ENCODE measurements at places on chromosomes 2 and 18.

GRCh38 chr2:149200109-149200520 lies 130.3 kb upstream of the LYPD6 start:
- peak; percentile 6 for DNase-seq

GRCh38 chr18:76502551-76502950 lies 7.5 kb upstream of the ZNF516 start:
- no peak for DNase-seq

GRCh38 chr2:176652300-176653182 lies 383.3 kb downstream of the MTX2 start:
- DNase-seq = peak; percentile 74

DNA sequence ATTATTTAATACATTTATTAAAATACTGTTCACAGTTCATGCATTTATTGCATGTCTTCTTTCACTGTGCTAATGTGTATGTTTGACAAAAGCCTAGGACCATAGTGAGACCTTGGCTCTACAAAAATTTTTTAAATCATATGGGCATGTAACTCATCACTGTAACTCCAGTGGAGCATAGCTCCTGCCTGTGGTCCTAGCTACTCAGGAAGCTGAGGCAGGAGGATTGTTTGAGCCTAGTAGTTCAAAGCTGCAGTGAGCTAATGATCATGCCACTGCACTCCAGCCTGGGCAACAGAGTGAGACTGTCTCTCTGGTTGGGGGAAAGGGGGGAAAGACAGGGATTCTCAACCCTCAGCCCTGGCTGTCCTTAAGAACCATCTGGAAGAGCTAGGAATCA lies 137.8 kb downstream of the PRKCE start:
- no peak for DNase-seq

GRCh38 chr2:150041722-150042425 lies 445.6 kb downstream of the RND3 start:
- peak; percentile 42 for DNase-seq

DNA sequence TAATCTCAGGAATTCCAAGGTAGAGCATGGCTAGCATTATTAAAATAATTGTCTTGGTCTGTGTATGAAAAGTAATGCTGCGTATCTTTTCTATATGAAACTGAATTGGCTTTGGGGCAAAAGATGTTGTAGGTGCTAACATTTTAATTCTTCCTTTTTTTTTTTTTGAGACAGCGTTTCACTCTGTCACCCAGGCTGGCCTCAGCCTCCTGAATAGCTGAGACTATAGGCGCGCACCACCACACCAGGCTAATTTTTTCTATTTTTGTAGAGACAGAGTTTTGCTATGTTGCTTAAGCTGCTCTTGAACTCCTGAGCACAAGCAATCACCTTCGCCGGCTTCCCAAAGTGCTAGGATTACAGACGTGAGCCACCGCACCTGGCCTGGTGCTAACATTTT lies 172.6 kb upstream of the STON1 start:
- DNase-seq = no peak

DNA sequence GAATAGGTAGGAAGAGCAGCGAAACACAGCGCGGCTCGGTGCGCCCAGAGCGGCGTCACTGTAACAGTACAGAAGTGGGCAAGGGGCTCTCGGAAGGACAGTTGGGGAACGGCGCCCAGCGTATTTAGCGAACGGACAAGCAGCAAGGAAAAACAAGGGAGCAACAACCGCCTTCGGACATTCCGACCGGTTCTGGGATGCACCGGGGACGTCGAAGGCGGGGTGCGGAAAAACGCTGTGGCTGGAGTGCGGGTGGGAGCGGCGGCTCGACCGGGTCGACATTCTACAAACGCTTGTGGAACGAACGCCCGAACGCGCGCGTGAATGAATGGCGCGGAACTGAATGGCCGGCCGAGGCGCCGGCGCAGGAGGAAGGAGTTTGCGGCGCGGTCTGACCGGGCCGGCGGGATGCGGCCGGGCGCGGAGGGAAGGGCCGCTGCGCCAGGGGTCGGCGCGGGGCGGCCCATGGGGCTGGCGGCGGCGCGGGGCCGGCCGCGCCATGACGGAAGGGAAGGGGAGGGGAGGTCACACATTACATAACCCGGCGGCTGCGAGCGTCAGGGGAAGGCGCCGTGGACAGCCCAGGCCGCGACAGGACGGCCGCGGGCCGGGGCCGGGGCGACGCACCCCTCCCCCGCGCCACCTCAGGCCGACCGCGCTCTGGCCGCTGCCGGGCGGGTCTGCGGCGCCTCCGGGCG lies 605 bp downstream of the REV1 start:
- DNase-seq = peak; percentile 41

DNA sequence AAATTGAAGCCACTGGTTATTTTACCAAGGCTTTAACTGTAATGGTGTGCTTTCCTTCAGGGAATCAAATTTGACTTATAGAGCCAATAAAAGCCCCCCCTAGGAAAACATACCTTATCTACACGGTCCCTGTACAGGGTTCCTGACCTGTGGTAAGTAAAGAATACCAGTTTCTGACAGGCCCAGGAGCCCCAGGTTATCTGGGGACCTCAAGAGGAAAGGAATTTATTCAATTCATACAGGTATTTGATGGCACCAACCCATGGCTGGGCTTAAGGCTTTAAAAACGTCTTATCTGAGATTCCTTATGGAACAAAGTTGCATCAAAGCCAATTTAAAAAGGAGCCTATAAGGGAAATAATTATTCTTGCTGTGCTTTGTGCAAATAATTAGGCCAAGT lies 7.0 kb upstream of the RPIA start:
- DNase-seq = no peak

DNA sequence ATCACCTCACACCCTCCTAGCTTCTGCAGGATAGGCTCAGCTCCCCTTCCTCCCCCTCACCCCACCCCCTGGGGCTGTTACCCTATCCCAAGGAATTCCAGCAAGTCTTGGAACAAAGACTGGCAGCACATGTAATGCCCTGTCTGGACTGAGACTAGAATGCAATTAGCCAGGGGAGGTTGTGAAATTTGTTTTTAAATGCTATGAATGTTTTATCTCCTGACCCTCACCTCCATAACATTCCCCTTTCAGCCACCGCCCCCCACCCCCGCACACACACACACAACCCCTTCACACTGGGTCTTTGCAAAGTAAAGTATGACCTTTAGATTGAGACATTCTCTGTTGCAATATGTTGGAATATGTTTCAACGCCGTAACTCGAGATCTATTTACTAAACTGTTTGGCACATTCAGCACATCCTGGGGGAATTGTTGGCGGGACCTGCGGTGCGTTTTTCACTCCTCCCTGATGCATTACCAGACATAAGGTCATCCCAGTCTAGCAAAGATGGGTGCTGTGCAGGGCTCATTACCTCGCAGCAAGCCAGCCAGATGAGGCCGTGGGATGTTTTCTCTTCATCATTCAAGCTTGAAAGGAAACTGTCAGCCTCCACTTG lies 290.7 kb upstream of the SLC14A2 start:
- peak; percentile 95 for DNase-seq

DNA sequence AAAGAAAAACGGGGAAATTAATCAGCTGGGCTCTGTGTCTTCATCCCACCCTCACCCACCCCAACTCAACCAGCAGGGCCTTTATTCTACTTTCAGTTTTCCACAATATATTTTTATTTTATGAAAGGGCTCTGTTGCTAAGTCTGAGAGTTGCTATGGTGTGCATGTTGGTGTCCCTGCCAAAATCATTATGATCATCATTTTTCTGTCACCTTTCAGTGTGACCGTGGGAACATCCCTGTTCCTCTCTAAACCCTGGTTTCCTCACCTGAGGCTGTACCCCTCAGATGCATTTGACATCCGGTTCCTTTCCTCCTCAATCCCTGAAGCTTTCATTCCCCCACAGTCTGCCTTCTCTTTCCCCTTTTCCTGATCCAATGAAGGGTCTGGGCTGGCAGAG lies 180.5 kb downstream of the ZFP36L2 start:
- no peak for DNase-seq

DNA sequence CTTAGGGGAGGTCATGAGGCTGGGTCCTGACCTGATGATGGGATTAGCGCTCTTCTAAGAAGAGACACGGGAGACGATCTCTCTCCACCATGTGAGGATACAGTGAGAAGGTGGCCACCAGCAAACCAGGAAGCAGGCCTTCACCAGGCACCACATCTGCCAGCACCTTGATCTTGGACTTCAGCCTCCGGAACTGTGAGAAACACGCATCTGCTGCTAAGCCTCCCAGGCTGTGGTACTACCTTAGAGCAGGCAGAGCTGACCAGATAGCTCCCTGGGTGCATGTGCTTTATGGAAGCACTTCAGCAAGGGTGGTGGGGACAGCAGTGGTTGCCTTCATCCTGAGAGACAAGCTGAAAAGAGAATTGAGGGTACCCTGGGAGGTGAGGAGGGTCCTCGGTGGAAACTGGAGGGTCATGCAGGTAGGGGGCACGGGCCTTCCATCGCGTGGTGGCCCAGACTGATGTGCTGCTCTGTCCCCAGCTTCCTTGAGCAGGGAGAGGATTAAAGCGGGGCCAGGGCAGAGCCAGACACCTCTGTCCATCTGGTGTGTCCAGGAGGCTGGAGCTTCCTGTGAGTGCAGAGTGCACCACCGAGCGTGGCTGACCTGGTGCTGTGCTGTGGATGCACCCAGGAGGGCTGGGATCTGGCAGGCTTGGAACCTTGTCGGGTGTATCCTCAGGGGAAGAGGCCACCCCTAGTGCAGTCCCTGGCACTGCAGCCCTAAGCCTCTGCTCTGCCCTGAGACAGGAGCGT lies 42.9 kb upstream of the HS6ST1 start:
- no peak for DNase-seq

DNA sequence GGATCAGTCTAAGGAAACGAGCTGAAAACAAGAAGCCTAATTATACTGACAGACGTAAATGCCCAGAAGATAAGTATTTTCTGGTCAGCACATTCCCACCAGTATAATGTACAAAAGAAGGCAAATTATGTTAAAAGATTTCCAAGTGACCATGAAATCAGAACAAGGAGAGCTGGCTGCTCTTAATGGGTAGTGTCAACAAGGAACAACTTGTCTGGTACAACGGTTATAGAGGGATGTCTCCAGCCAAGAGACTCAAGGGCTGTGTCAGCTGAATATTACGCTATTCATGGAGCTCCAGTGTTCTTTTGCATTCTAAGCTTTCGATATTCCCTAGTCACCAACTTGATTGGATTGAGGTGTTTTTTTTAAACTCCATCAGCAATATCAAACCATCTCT lies 8.6 kb upstream of the L3MBTL4 start:
- DNase-seq = no peak

- no peak for DNase-seq
Observed at GRCh38 chr2:170823088-170823897, 6.6 kb downstream of the GAD1 start.

DNA sequence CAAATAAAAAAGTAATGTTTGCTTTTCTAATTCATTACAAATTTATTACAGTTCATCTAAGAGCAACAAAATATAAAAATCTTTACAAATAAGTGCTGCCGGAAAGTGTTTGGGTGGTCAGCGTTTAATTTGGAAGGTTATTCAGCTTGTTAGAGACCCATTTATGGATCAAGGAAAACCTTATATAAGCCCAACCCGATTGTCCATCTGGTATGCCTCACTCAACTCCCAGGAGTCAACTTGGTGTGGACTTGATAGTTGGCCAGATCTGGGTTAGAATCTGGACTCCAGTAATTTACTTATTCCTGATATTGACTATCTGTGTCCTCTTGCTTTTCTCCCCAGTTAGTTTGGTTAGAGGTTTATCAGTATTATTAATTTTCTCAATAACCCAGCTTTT lies 106.2 kb downstream of the KCTD1 start:
- DNase-seq = peak; percentile 51

- no peak for DNase-seq
Observed at GRCh38 chr2:84550916-84551315, 34.6 kb downstream of the DNAH6 start.

DNA sequence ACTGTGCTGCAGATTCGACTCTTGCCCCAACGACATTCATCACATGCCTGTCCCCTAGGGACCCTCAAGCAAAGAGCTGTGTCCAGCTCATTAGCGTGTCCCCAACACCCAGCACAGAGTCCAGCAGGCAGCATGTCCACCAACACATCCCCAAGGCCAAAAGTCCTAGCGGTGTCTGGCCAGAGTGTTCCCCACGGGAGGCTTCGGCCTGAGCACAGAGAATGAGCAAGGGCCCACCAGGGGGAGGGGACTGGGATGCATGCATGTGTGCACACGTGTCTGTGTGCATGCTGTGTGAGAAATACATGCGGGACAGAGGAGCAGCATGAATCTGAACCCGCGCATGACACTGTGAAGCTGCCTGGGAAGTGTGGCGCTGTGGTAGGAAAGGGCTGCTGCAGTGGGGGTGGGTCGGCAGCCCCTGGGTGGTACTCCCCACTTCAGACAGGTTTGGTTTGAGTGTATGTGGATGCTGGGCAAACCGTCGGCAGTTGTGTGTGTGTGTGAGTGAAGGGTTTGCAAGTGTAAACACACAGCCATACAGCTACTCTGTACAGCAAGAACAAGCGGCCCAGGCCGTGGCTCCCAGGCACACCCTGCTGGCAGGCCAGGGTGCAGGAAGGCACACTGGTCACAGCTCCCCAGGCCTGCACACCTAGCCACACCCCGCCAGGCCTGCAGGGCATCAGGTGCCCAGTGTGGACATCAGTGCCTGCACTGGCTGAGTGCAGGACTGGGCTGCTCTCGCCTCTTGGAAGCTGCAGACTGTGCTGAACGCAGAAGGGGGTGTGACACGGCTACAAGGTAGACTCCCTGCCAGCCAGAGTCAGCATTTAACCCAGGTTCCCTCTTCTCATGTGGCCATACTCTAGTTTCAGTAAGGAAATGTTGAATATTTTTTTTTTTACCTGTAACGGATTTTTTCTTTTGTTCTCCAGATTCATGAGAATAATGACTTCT lies 19.5 kb upstream of the HES6 start:
- DNase-seq = no peak

- DNase-seq = no peak
Observed at GRCh38 chr2:111041398-111042202, 79.1 kb upstream of the BCL2L11 start.

DNA sequence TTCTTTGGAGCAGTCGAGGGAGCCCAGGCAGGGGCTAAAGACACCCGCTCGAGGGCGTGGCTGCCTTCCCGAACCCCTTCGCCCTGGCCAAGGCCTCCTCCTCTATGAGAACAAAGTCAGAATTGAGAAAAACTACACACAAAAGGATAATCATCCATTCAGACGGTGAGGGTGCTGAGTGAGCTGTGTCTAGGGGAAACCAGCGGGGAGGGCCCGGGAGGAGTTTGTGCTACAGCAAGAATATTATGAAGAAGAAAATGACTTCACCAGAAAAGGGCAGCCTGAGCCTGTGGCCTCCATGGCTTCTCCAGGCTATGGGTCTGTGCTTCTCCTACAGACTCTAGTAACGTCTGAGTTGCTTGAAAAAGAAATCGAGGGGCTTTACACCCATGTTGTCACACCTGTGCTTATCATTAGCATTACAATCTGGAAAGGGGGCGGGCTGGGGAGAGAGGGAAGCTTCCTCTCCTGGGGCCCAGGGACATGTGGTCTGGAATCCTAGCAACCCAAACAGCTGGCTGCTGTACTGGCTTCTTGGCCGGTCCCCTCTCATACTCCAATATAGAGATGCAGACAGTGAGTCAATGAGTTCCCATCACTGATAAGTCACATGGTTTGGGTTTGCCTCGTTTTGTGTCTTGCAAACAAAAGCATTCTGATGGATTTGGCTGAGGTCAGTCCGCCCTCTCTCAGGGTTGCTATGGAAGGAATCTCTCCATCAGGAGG lies 52.0 kb upstream of the ARL4C start:
- DNase-seq = peak; percentile 81

- DNase-seq = no peak
Observed at GRCh38 chr2:102310964-102311640, at the start of gene IL1RL1. Gene IL1RL1 (plus strand): TSS chr2:102311563. CDS start chr2:102338265, 26,702 bp downstream.

All from fibroblast of mammary gland (primary cell).